HuH-7 (cell line): ENCODE measurements at places on chromosomes 7 and 10.

DNA sequence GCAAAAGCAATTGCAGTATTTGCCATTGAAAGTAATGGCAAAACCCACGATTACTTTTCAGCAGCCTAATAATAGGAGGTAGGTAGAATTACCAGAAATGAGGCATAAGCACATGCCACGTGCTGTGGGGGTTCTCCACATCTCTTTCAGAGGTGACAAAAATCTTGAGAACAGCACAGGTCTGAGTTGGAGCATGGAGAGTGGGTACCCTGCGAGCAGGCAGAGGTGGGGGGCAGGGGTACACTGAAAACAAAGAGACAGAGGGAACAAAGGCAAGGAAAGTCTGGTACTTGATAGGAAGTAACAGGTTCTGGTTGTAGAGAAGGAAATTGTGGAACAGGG lies 75.9 kb downstream of the FAM107B start:
- DNase-seq: no peak

DNA sequence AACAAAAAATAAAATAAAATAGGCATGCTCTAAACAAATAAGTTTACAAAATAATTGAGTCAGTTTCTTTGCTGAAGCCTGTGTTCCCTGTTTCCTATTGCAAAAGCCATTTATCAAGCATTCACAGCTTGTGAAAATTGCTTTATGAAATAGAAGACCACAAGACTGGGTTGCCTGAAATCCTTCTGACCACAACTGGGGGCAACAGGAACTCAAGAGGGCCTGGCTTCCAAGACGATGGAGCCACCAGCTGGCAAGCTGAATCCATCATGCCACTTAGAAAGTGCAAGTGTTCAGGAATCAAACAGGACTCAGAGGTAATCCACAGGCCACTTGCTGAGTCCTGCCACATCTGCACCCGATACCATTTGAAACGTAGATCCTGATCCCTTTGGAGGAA lies 752 bp upstream of the ABCA13 start:
- DNase-seq: no peak

- DNase-seq: no peak
Measured at GRCh38 chr7:114303301-114303700, 111.3 kb upstream of the FOXP2 start.

DNA sequence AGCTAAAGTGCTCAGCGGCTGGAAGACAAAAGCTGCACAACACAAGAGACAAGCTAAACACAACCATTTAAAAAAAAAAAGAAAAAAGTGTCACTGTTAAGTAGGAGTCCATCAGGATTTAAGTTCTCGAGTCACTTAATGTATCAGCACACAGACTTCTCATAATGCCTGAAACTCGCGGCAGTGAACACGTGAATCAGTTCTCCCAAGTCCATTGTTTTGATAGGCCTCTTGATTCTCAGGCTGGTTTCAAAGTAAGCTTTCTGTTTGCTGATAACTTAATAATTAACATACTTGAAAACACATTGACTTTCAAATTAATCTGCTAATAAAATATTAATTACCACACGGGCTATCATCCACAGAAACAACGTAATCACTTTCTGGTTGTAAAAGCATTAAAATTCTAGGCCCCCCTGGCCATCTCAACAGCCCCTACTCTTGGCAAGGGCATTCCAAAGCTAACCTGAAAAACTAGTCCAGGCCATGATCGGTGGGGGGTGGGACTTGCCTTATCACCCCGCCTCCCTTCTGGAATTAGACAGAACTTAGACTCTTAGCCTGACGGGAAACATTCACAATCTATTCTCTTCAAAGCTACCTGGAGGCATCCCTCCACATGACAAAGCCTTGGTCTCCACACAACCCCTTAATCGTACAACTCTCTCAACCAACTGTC lies 129.0 kb downstream of the DIP2C start:
- no peak for DNase-seq

DNA sequence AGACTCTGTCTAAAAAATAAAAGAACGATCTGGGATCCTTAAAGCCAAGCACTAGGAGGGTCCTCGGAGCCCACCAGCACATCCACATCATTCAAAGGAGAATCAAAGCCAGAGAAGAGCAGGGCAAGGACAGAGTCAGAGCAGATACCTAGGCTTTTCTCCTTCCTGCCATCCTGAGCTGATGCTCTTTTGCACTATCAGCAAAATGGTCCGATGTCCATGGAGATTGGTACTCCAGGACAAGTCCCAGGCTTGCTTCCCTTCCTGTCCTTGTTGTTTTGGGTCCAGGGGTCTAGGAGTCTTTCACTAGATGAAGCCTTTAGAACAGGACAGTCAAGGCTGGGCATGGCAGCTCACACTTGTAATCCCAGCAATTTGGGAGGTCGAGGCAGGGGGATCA lies 58.0 kb upstream of the ELN start:
- no peak for DNase-seq

DNA sequence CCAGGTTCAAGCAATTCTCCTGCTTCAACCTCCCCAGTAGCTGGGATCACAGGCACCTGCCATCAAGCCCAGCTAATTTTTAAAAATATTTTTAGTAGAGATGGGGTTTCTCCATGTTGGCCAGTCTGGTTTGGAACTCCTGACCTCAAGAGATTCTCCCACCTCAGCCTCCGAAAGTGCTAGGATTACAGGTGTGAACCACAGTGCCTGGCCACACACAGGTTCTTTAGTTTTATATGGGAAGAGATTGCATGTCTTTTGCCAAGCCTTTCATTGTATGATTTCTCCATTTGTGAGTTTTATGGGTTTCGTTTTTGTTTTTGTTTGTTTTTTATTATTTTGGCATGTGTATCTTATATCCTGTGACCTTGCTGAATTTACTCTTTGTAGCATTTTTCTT lies 40.9 kb downstream of the C1GALT1 start:
- no peak for DNase-seq

DNA sequence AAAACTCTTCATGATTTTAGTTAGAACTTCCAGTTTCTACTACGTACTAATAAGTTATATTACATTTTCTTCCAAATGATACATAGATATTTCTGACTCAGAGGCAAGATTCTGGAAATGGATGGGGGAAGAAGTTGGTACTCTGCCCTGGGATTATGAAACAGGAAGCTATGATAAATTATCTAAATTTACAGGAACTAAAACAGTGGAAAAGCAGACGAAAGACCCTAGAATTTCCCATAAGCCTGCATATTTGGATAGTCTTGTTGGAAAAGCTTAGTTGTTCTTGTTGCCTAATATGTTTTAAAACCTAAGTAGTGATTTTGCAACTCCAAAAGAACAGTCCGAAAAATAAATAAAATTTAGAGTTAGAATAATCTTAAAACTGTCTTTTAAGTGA lies 21.8 kb downstream of the CFAP69 start:
- no peak for DNase-seq

GRCh38 chr10:68342909-68343516 lies 10.3 kb upstream of the PBLD start:
- DNase-seq: no peak

DNA sequence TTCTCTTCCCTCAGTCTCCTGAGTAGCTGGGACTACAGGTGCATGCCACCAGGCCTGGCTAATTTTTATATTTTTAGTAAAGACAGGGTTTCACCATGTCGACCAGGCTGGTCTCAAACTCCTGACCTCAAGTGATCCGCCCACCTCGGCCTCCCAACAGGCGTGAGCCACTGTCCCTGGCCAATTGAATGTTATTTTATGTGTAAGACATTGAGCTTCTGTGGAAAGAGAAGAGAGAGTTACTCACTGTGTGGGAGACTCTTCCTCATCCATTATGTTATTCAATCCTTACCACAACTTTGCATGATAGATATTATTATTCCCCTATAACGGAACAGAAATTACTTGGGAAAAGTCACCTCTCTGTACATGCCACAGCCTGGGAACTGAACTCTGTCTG lies 32.6 kb upstream of the MXI1 start:
- no peak for DNase-seq

GRCh38 chr10:90087197-90088023 lies 386.0 kb downstream of the KIF20B start:
- no peak for DNase-seq

- no peak for DNase-seq
Measured at GRCh38 chr7:114901771-114902170, 20.1 kb upstream of the MDFIC start.

- no peak for DNase-seq
Measured at GRCh38 chr10:3986493-3987142, 201.6 kb upstream of the KLF6 start.

DNA sequence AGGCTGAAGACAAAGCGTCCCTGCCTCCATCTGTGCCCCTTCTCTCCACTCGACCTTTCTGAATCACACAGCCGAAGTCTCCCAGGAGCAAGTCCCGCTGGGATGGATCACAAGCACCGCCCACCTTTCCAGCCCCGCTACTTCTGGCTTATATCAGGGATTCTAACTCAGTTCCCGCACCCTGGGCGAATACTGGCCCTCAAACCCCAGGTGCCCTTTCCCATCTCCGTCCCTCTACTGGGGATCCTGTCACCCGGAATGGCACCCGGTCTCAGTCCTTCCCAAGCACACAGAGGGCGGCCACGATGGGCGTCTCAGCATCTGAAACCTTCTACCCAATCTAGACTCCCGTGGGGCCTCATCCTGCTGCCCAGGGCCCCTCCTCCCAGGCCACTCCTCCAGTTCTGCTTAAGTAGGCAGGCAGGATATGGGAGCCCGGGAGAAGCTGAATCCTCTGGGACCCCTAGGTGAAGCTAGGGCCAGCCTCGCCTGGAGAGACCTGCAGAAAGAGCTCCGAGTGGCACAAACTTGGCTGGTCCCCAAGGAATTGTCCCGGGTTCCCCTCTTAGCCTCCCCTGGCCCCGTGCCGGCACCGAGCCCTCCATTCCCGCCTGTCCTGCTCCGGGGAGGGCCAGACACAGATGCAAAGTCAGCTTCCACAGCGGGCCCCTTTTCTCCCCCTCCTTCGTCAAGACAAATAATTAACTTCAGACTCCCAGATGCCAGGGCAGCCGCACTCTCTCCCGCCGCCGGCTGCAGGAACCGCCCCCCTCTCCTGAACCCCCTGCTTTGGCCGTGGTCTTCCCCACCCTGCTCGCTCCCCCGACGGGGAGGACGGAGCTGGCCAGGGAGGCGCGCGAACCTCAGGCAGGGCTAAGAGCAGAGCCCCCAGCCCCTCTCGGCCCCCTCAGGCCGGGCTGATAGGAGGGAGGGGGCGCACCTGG lies 612 bp downstream of the KCP start:
- DNase-seq: peak; percentile 62

- no peak for DNase-seq
Measured at GRCh38 chr7:3408814-3409595, 108.0 kb downstream of the SDK1 start.
